Activated CD4-positive, alpha-beta memory T cell treated with anti-CD3 and anti-CD28 coated beads, Interleukin-2, amount 10 ng/mL, durations not matched to agents 7 days and 5 days (primary cell): ENCODE measurements at places on chromosomes 12 and 14. TPM values are rescaled to one million over a fixed set of nuclear protein-coding genes. Genes with fewer than 3 reads are reported as not detected.

The TAS2R8 gene
- not detected for total RNA-seq

The ZNF385A gene
- 1.2 TPM for total RNA-seq

The LRRK2 gene
- 0.25 TPM for total RNA-seq

The MGAT2 gene
- 82.7 TPM for total RNA-seq

The CCDC85C gene
- total RNA-seq, result 11.7 TPM

The NKX2-8 gene
- not detected for total RNA-seq

The KRT82 gene
- not detected for total RNA-seq

The C12orf56 gene
- total RNA-seq, result not detected

The MANSC4 gene
- total RNA-seq, result not detected

The ARHGAP9 gene
- total RNA-seq, result 171 TPM

The ENDOU gene
- total RNA-seq, result not detected

The CIROP gene
- total RNA-seq, result not detected

The GON7 gene
- total RNA-seq, result 18.2 TPM

The NFATC4 gene
- total RNA-seq, result not detected

The CLEC1B gene
- total RNA-seq, result not detected

The GNG2 gene
- total RNA-seq, result 296 TPM

The A2M gene
- total RNA-seq, result not detected

The SIX4 gene
- 0.80 TPM for total RNA-seq

The SLCO1B1 gene
- total RNA-seq, result not detected

The BIN2 gene
- 206 TPM for total RNA-seq

The GLT1D1 gene
- total RNA-seq, result not detected

The GDF3 gene
- not detected for total RNA-seq

The ARHGEF40 gene
- 0.18 TPM for total RNA-seq

The DHRS4 gene
- total RNA-seq, result 19.0 TPM

The LPAR5 gene
- total RNA-seq, result 7.8 TPM

The ERP27 gene
- 8.5 TPM for total RNA-seq

The GLIPR1L1 gene
- not detected for total RNA-seq

The ADCY4 gene
- 4.5 TPM for total RNA-seq

The RAPGEF3 gene
- 1.4 TPM for total RNA-seq

The RNASE3 gene
- not detected for total RNA-seq

The SLC5A8 gene
- total RNA-seq, result not detected

The CISTR gene
- total RNA-seq, result not detected

The FGD4 gene
- total RNA-seq, result 0.08 TPM

The DUSP6 gene
- total RNA-seq, result 171 TPM

The SERPINA3 gene
- not detected for total RNA-seq

The GPR162 gene
- not detected for total RNA-seq

The IRAK3 gene
- 1.8 TPM for total RNA-seq

The SERPINA9 gene
- total RNA-seq, result not detected

The LRTM2 gene
- not detected for total RNA-seq

The NTF3 gene
- not detected for total RNA-seq

The PTGER2 gene
- 112 TPM for total RNA-seq
